ENCODE measurements at places on chromosomes 5 and 9.

DNA sequence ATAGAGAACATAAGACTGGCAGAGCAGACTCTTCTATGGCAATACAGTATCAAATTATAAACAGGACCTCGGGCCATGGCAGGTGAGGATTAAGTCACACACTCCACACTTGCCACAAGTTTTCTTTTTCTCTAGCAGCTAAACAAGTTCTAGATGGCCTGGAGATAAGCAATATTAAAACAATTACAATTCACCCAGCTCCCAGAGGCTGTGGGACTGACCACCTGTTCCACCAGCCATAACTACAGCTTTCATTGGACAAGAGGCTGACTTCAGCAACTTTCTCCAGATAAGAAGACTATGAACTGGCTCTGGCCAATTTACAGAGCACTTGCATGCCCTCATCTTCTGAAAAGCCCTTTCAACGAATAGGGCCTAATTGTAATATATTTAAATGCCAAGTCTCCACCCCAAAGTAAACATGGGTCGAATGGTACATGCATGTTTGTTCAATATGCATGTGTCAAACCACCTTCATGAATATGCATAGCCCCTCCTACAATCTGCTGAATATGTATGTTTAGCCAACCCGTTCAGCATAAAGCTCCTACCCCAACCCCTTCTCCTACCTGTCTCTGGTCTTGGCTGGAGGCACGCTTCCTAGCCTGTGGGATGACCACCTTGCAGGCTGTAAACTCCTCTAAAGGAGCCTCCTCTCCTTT is 6.1 kb upstream of the CFAP157 start:
- DNase-seq: no peak

DNA sequence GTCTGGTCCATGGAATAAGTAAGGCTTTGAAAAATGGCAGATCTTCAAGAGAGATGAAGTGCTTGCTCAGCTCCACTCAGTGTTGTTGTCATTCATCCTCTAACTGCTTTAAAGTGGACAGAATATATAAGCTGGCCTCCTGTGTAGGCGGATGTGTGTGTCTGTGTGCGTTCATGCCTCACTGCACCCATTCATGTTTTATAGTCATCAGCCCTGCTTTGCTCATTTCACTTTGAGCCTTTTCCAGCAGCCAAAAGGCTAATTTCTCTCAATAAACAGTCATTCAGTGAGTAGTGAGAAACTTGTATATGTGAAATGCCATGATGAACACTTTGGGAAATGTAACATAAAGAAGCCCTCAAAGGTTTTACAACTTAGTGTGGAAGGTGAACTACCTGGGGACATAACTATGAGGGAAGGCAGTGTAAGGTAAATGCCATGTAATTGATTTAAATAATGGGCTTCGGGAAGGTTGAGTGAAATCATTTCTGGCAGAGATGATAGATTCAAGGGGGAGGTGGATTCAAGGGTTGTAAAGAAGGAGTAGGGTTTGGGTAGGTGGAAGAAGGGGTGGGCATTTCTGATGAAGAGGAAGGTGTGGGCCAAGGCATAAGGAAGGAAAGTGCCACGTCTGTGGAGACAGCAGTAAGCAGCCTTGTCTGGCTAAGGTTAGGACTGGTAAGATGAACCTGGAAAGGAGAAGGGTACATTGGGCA is 15.7 kb downstream of the TTC23L start:
- no peak for DNase-seq

GRCh38 chr5:175873088-175873454 is 1.7 kb downstream of the CPLX2 start:
- DNase-seq: no peak

- DNase-seq: no peak
Observed at GRCh38 chr5:93150311-93151012, 430.6 kb downstream of the NR2F1-AS1 start.

DNA sequence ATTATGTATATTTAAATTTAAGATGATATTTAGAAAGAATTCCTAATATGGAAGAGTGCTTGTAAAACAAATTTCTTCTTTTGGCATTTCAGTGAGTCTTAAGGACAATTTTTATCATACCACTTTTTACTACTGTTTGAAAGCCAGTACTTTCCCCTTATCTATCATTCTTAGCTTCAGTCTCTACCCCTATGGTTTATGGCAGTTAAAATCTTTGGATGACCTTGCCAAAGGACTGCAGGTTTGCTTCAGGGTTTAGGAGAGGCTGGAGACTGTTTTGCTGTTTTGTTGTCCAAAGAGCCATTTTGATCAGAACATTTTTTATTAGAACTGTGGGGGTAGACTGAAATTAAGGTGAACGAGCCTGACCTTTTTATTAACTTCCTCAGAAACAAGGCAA is 30.8 kb downstream of the SLC38A9 start:
- no peak for DNase-seq

DNA sequence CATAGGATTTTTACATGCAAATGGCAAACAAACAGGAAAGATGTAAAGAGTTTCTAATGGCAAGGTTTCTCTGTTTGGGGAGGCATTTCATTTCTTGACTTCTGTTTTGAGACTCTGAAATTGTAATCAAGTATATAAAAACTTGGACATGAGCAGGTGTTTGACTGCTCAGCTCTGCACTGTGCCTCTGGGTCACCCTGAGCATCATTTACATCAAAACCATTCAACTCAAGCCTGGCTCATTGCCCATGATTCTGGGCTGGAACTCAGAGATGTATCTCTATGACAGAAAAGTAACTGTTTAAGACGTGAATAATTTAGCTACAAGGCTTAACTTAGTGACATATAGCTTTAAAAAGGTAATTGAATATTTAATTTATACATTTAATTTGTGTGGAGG is 1402.4 kb upstream of the NUDT12 start:
- no peak for DNase-seq

GRCh38 chr5:17951392-17952169 is 317.3 kb downstream of the TAF11L14 start:
- DNase-seq: no peak

DNA sequence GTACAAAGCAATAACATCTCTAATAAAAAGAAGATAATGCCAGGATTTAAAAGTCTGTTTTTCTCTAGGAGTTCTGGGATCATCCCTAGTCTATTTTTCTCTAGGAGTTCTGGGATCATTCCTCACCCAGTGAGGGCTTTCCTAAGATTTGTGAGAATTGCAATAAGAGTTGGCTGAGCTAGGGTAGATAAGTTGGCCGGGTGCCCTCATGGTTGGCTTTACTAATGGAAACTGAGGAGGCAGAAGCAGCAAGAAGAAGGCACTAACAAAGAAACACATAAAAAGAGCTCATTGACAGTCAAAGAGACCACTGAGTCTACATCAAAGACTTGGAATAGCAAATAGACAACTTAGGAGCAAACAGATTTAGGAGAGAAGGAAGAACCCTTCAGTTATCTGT is 4.2 kb downstream of the SLC1A3 start:
- DNase-seq: no peak

GRCh38 chr5:111401906-111402305 is 110.4 kb downstream of the STARD4 start:
- DNase-seq: no peak

- DNase-seq: no peak
Observed at GRCh38 chr5:59126708-59127573, 544.1 kb downstream of the RAB3C start.

DNA sequence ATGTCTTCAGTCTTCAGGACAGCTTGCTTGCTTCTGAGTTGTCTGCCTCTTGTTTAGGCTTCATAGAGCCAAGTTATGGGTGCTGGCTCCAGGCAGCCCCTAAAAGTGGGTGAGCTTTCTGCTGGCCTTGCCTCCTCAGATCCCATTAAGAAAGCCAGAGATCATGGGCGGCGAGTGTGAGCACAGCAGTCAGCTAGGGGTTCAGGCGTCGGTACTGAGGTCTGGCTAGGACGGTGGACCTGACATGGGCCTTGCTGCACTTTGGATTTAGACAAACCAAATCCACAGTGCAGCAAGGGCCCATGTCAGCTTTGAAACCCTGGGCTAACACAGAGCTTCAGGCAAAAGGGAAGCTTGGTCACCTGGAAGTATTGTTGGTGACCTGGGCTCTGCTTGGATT is 17.6 kb downstream of the PSAT1 start:
- DNase-seq: no peak

GRCh38 chr5:980001-980588 is 28.5 kb upstream of the NKD2 start:
- no peak for DNase-seq

GRCh38 chr5:157520911-157521703 is 54.5 kb downstream of the ADAM19 start:
- no peak for DNase-seq

DNA sequence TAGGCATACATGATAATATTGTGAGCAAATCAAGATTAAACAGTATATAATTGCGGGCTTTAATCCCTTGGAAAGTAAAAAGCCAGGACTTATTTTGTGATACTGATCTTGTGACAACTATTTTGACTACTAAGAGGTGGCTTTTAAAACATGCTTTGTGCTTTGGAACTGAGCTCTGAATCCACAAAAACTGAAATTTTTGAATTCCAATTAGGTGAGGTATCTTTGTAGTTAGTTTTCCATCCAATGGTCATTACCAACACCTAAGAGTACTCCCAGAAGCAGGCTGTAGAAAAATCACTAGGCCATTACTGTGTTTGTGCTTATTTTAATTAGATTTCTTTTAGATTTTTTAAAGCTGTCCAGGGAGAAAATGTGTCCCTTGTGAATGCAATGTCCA is 559.5 kb upstream of the WWC1 start:
- no peak for DNase-seq

DNA sequence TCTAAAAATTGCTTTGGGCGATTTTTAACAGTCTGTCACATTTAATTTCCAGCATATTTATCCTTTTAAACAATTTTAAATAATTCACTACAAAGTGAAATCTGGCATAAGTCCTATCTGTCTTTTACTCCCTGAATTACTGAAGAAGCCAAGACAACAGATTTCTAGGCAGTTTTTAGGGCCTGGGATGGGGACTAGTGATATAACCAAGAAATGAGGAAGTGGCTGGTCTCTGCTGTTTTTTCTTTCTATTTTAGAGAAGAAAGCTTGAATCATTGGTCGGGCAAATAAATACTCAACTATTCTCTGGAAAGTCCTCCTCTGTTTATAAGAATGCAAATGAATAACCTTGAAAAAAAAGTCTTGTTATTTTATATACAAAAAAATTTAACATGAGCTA is 79.7 kb upstream of the SSBP2 start:
- no peak for DNase-seq

DNA sequence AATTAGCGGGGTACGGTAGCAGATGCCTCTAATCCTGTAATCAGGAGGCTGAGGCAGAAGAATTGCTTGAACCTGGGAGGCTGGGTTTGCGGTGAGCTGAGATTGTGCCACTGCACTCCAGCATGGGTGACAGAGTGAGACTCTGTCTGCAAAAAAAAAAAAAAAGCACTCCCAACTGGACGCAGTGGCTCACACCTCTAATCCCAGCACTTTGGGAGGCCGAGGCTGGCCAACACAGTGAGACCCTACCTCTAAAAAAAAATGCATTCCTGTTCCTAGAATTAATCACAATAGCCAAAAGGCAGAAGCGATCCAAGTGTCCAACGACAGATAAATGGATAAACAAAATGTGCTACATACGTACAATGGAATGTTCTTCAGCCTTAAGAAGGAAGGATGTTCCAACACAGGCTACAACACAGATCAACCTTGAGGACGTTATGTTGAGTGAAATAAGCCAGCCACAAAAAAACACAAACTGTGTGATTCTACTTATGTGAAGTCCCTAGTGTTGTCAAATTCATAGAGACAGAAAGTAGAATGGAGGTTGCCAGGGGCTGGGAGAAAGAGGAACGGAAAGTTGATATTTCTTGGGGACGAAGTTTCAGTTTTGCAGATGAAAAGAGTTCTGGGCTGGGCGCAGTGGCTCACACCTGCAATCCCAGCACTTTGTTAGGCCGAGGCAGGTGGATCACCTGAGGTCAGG is 13.8 kb downstream of the FAM78A start:
- no peak for DNase-seq

- DNase-seq: no peak
Observed at GRCh38 chr5:160047423-160047822, 38.5 kb downstream of the TTC1 start.

- DNase-seq: no peak
Observed at GRCh38 chr5:115589043-115589442, 13.2 kb downstream of the TICAM2 start.

GRCh38 chr9:127036437-127036836 is 86.0 kb downstream of the ANGPTL2 start:
- no peak for DNase-seq

- no peak for DNase-seq
Observed at GRCh38 chr5:76789991-76790581, 28.7 kb upstream of the F2RL1 start.

- no peak for DNase-seq
Observed at GRCh38 chr5:1288439-1289335, 6.2 kb downstream of the TERT start.
